ENCODE measurements at places on chromosomes 12 and 14.

DNA sequence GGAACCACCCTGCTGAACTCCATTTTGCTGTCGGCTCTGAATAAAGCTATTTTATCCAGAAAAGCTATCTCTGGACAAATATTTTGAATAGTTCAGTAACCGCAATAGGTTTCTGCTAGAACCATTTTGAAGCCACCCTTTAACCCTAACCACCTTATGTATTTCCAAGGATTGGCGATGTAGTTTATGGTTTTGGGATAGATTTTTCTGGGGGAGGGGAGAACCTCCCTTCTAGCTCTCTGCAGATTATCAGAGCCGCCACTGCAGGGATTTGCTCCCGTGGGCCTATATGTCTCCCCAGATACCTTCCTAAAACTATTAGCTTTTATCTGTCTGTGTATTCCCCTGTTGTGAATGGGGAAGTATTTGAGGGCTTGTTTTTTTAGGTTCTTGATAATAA lies 1.8 kb upstream of the TUBA1B start:
- no peak for DNase-seq

GRCh38 chr12:120403869-120404268 lies 34.0 kb upstream of the COX6A1 start:
- DNase-seq: no peak

- DNase-seq: no peak
Observed at GRCh38 chr12:79375050-79375449, 315.7 kb downstream of the PAWR start.

- no peak for DNase-seq
Observed at GRCh38 chr14:82084813-82085212, 551.2 kb upstream of the SEL1L start.

GRCh38 chr12:52659395-52659794 lies 7.4 kb upstream of the KRT2 start:
- no peak for DNase-seq

DNA sequence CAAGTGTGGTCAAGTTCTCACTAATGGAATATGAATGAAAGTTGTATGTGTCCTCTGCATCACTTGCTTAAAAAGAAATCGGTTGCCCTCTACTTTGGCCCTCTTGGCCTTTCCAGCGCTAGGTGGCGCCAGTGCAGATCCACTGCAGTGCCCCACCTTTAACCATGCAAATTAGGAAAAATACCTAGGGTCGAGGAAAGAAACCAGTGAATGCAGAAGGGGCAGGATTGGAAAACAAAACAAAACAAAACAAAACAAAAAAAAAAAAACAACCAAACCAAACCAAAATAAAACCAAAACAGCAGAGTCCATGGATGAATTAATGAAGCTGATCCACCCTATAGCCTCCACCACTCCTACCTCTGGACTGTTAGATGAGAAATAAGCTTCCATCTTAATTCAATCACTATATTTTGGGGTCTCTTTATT lies 12.9 kb upstream of the NEMF start:
- DNase-seq: no peak

GRCh38 chr14:31659278-31659677 lies 98.1 kb downstream of the NUBPL start:
- DNase-seq: no peak

DNA sequence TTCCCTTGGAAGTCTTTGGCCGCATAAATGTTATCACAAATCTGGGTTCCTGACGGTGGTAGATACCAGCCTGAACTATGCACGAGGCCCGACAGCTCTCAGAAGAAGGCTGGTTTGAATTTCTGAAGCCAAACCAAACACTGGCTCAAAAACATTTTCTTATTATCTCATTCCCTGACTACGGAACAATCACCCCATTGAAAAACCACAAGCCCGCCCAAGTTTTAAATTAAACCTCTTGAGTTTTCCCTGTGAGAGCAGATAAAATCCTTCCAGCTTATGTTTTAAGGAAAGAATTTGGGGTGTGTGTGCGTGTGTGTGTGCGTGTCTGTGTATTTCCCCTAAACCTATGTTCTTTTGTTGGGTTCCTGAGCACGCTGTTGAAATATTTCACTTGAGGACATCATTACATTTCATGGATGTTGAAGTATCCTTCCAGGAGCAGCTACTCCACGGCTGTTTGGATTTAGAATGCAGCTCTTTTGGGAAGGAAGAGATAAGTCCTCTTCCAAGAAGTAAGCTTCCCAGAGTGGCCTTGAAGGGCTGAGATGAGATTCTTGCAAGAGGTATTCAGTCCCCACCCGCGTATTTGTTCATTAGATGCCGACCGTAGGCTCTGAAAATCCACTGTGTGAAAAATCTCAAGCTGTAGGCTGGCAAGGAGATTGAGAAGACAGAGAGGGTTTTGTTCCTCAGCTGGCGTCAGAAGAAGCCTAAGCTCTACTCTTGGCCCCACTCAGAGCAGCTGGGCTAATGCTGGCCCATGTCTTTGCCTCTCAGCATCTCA lies 131.0 kb upstream of the NCOR2 start:
- no peak for DNase-seq

DNA sequence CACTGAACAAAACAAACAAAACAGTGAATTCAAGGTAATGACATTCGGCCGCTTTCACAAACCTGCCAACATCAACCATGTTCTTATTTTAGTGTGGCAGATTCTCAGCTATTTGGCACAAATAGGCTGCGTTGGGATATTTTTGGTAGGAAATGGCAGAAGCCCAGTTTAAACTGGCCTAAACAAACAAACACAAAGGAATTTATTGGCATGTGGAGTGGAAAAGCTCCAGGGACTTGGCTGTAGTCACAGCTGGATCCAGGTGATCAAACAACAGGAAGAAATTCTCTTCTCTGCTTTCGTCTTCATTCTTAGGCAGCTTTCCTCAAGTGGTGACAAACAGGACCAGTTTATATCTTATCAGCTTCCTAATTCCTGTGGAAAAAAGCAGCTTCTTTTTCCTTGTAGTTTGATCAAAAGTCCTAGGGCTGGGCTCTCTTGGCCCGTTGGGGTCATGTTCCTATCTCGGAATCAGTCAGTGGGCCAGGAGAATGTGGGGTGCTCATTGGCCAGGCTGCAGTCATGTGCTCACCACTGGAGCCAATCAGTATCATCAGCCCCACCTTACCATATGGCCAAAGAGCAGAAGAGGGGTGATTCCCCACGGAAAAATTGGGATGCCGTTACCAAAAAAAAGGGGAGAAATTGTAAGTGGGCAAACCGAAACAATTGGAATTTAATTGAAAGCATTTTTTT lies 22.6 kb downstream of the C12orf75 start:
- no peak for DNase-seq

GRCh38 chr12:56878010-56878339 lies 56.2 kb downstream of the SDR9C7 start:
- no peak for DNase-seq

GRCh38 chr12:67572492-67572891 lies 76.1 kb upstream of the DYRK2 start:
- no peak for DNase-seq

DNA sequence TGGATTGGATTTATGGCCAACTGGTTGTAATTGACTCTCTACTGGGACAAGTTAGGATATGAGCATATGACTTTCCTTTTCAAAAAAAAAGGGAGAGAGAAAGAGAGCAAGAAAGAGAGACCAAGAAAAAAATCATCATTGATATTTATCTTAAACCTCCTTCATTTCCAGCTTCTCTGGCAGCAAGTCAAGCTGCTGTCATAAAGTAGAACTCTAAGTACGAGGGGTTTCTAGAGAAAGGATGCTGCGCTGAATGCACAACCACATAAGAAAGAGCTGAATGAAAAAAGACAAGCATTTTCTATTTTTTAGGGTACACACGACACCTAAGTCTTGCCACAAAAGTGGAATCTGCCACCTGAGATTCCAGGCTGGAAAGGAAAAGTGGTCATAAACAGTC lies 182.6 kb downstream of the SLC25A21 start:
- DNase-seq: no peak

- no peak for DNase-seq
Observed at GRCh38 chr14:101476916-101477553, 84.3 kb upstream of the DIO3 start.

DNA sequence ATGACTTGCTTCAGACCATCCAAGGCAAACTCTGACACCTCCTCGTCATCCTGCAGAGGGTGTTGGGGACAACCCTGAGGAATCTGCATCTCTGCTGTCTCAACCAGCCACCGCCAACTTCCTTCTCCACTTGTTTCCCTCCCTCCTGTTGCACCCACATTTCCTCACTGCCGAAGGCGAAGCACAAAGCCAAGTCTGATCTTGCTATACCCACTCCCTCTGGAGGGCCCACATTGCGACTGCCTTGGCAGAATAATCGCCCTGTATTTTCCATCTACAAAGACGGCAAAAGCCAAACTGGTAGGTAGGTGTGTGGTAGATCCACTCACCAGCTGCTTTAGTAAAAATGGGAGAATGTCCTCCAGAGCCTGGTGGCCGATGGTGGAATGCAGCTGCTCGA lies 21.8 kb upstream of the RAB35 start:
- DNase-seq: no peak

DNA sequence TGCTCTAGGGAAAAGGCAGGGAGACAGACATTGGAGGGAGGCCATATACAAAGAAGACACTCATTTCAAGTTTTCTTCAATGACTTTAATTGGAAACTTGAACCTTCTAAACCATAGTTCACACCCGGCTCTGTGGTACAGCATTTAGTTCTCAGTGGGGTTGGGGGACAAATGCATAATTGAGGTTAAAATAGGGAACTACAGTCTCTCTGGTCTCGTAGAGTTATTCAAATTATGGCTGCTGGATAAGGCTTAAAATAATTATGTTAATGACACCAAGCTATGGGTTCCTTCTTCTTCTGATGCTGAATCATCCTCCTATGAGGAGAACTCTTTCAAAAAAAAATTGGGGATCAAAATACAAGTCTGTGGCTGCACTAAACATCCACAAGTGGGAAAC lies 3.8 kb upstream of the RPAP3 start:
- DNase-seq: no peak

- DNase-seq: peak; percentile 42
Observed at GRCh38 chr14:103519043-103519836, 3.4 kb downstream of the CKB start.

DNA sequence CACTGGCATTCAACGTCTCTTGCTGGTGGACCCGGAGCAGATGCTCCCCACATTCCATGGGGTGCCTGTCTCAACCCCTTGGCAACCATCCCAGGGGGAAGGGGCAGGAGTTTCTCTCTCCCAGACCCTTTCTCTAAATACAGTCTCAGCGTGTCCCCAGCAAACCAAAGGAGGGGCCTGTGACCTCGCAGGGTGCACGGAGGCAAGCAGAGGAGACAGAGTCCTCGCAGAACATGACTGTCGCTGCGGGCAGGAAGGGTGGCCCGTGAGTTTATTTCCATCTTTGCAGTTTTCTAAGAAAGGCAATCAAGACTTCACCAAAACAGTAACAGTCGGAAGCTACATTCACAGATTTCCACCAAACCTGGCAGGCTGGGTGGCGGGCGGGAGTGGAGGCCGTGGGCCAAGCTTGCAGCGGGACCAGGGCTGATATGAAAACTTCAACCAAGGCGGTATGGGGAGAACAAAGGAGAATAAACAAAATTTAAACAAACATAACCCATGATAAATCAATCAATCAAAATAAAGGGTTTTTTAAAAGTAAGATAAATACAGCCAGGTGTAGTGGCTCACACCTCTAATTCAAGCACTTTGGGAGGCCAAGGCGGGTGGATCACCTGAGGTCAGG lies 18.6 kb downstream of the BRF1 start:
- DNase-seq: no peak

GRCh38 chr12:76866726-76867125 lies 12.1 kb downstream of the CSRP2 start:
- no peak for DNase-seq

- no peak for DNase-seq
Observed at GRCh38 chr14:72128629-72129028, 196.4 kb downstream of the RGS6 start.

- DNase-seq: no peak
Observed at GRCh38 chr12:53274445-53274844, 6.3 kb downstream of the ESPL1 start.

GRCh38 chr12:67449591-67450052 lies 180.5 kb downstream of the CAND1 start:
- peak; percentile 18 for DNase-seq
